ENCODE measurements at places on chromosomes 5 and 9.
A peak's percentile ranks its signal among the peaks of the same experiment; 100 is the strongest.

DNA sequence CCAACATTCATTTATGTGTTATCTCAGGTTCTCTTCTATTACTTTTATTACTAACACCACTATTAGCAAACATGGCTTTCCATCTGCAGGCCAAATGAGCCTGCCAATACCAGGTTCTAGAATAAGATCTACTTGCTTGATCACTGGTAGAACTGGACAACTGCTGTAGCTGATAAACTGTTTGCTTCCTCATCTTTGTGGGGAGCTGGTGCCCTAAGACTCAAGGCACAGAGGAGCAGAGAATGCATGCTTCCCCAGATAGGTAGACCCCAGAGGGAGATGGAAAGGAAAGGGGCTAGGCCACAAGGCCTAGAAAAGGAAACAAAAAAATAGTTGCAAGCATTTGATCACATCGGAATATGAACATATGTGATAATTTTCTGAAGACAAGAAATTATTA lies 30.7 kb upstream of the AUH start:
- no peak for DNase-seq

DNA sequence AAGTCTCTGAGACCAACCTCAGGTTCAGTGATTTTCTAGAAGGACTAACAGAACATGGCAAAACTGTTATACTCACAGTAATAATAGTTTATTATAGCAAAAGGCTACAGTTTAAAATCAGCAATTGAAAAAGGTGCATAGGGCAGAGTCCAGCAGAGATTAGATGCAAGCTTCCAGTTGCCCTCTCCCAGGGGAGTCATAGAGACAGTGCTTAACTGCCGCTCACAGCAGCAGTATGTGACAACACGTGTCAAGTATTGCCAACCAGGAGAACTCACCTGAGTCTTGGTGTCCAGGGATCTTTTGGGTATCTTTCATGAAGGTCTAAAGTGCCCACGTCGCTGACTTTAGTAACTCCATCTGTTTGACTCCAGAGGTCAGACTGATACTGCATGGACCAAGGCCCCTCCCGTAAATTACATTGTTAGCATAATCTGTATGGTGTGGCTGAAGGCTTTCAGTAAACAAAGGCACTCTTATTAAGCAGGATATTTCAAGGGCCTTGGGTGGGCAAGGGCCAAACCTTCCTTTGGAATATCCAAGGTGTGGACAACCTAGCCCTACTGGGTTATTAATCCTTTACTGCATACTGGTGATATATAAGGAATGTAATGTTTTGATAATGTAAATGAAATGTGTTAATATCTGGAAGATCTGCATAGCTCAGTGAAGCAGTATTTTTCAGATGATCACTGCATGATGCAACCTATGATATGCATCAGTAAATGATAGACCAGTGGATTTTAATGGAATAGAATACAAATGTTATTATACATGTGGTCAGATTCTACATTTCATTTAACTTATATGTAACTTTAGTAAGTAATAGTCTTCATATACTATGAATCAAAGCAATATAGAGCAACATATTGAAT lies 44.0 kb downstream of the RASA1 start:
- DNase-seq = no peak

DNA sequence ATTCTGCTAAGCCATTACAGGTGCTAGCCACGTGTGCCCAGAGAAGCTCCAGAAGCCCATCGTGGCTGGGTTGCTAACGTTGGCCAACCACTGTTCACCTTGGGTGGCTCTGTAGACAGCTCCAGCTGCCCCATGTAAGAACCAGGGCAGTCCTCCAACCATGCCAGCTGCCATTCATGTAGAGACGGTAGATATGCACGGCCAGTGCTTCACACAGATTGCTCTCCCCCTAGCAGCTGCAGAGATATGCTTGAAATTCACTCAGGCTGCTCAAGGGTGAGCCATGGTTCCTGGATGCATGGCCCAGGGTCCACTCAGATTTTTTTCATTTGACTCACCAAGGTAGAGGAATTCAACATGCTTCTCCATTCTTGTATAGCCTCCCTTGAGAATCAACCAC lies 31.0 kb downstream of the GADD45G start:
- no peak for DNase-seq

DNA sequence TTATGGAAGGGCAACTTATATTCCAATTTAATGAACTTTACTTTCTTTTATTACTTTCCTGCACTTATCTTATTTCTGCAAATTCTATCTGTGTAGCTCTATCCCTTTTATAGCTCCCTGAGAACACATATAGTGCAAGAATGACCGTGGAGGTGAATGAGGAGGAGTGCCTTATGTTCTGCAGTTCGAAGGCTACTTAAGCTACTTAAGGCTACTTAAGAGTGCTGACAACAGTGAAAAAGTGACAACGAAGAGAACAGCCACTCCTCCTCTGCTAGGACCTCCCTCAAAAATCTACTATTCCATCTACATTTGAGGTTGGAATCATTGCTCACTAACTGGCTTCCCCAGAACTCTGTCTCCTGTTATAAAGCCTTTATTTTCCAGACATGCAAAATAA lies 1365.7 kb upstream of the C9orf72 start:
- DNase-seq = no peak

DNA sequence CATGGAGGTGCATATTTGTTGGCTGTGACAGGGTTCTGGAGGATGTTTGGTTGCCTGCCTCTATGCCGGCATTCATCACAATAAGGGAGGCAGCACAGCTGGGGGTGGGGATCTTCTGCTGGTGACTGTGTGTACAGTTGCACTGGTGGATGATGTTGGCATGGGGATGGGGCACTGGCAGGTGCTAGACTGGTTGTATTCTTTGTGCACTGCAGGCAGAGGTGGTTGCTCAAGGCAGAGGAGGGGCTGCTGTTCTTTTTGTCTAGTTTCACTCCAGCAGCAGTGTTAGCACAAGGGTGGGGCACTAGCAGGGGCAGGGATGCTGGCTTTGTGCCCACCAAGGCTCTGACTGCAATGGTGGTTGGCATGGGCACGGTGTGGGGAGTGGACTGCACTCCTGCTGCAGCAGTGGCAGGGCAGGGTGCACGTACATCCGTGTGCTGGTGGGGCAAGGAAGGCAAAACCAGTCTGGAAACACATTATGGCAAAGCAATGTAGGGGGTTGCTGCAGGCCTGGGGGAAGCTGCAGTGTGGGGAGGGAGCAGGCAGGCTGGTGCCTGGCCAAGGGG lies 69.3 kb downstream of the ISOC1 start:
- DNase-seq = no peak

DNA sequence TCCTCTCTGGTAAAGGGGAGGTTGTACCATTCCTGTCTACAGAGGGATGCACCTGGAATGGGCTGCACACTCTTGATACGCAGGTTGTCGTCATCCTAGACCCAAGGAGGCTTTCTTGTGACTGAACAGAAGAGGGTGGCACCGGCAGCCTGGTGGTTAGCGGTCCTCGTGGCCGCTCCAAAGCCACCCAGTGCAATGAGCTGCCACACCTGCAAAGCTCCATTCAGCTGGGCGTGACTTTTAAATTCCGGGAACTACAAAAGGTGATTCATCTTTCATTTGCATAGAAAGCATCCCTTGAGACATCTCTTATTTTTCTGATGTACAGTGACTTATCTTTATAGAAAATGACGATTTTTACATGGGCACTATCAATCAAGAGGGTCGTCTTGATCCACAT lies 286.1 kb upstream of the IRX1 start:
- DNase-seq = no peak

DNA sequence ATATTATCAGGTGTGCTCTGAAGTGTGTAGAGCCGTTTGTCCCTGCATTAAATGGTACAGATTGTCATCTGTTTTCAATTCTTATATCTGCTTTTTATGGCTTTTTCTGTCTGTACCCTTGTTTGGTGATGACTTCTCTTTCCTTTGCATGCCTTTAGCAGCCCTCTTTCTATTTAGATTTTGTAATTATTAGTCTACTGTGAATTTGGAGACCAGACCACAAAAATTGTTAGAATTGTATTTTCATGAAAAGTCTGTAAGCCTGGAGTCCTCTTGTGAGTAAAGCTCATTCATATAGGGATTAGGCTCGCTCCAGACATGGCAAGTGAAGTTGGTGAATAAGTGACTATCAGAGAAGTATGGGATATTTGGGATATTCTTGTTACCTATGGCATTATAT lies 41.7 kb downstream of the NFX1 start:
- DNase-seq = no peak

DNA sequence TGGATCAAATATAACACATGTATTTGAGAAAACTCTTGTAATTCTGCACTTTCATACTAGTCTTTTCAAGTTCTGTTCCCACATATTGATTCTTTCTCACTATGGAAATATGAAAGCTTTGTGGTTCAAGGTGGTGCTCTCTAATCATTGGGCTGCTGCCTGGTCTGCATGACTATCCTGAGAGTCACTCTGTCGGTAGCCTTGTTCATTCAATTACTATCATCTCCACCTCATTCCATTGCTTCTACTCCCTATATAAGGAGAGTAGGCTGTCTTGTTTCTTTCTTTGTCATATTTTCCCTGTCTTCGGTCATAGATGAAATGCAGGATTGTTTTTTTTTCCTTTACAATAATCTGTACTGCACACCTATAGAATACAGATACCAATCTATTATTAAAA lies 341.4 kb upstream of the ACTBL2 start:
- DNase-seq = no peak

DNA sequence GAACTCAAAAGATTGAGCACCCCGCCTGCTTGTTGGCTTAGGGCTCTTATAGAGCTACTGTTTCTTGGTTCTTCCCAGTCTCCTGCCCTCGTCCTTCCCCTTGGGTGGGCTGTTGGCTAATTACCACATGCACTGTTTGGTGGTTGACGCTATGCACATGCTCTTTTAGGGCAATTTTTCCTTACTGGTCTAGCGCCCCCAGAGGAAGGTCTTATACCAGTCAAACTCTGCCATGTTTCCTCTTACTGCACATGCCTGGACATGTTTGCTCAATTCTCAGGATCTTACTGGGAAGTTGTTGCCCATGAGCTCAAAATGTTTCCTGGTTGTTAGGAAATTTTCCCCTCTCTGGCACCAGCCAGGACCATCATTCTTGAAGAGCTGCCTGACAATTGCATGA lies 101.9 kb downstream of the SLC28A3 start:
- no peak for DNase-seq

- no peak for DNase-seq
Observed at GRCh38 chr5:170416526-170416925, 27.4 kb upstream of the KCNMB1 start.

- DNase-seq = no peak
Observed at GRCh38 chr5:180652771-180653170, 3.4 kb upstream of the FLT4 start.

GRCh38 chr5:166977911-166978422 lies 1313.5 kb upstream of the WWC1 start:
- DNase-seq = no peak

- DNase-seq = peak; percentile 39
Observed at GRCh38 chr5:77995793-77996409, 219.8 kb upstream of the TBCA start.

DNA sequence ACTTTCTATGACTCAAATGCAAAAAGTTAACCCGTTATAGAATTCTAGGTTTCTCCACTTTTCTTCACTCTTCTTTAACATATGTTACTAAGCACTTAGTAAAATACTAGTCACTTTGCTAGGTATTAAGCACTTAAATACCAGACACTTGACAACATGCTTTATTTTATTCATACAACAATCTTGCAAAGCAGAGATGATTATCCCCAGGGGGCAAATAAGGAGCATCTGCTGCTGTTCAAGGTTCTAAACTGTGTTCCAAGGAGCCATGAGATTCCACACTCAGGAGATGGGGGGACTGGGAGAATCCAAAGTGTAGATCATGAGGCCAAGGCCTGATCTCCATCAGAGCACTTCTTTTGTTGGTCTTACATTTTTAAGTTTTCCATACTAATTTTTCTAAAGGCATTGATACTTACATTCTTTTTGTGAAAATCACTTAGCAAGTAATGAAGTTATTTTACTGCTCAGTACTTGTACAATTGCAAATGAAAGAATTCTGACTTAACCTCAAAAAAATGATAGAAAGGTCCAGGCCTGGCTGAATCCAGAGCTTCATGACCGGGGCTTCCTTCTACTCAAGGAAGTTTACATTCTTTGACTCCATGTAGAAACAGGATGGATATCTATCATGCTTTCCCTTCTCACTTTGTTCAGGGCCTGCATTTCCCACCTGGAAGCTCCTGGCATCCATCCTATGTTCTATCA lies 504.4 kb upstream of the WWC1 start:
- DNase-seq = no peak

DNA sequence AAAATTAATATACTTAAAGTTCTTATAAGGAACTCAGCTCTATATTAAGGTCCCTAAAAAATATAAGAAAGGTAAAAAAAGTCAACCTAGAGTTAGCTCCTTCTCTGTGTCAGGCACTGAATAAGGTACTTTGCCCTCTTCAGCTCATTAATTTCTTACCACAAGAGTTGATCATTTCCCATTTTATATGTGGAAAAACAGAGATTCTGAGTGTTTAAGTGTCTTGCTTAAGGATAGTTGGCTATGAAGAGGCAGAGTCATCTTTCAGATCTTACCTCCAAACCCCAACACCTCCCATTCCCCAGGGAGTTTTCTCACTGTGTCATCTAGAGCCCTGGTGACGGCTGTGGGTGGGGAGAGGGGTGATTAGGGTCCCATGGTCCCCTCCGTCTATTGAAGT lies 40.6 kb downstream of the INSYN2B start:
- DNase-seq = no peak

DNA sequence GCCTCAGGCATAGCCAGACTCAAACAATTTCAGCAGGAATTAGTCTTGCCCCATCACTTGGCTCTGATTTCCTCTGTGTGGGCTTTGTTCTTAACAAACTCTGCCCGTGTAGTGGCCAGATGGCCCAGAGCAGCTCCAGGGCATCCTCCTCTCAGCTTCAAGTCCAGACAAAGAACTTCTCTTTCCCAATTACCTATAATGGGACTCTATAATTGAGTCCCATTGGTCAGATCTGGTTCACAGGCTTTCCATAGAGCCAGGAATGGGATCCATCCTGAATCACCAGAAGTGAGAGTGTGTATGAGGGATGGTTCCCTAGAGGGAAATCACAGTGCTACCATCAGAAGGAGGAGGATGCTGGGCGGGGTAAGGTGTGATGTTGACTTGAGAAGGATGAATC lies 515.8 kb downstream of the KIF4B start:
- DNase-seq = no peak

- no peak for DNase-seq
Observed at GRCh38 chr9:70010015-70010414, 33.6 kb upstream of the MAMDC2 start.

DNA sequence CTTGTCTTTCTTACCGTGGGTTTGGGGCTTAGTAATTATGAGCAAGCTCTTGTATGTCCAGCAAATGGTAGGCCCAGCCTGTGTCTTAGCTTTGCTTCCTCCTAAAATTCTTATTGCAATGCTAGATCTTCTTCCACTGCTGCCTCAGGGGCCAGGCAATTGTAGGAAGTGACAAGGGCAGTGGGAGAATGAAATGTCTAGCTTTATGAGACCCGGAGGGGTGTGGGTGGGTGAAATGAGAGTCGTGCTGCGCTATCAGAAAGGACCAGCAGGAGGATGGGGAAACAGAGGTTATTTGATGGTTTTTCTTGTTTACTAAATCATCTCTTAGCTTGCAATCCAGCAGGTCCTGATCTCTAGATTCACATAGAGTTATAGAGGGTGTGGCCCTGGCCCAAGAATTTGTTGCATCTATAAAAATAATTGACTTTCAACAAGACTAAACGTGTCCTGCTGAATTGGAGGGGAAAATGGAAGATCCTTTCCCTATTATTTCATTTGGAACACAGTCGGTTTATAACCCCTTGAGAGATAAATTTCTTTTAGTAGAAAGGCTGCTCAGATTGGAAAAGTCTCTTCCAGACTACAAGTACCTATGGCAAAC lies 43.7 kb downstream of the ZNF366 start:
- DNase-seq = no peak

- no peak for DNase-seq
Observed at GRCh38 chr9:638152-638551, 203.3 kb upstream of the DMRT1 start.

- DNase-seq = no peak
Observed at GRCh38 chr9:104864675-104865104, 63.3 kb downstream of the ABCA1 start.

Data from femur (tissue), 1 donor.